ENCODE measurements at places on chromosomes 4 and X.

DNA sequence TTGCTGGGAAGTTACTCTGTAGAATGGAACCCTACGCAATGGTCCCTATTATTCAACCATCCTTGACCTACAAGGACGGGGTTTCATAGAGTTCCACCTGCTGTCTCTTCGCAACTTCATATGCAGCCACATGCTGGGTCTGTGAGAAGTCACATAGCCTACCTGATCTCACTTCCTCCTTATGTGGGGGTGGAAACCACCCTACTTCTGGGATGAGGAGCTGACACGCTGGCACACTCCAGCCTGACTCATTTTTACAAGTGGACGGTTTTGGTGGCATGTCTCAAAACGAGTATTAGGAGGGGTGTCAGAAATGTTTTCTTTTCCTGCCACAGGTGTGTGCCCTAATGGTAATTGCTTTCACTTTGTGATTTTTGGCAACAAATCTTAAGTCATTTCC is 36.8 kb upstream of the ARSD start:
- no peak for DNase-seq

GRCh38 chr4:133102612-133103409 is 46.3 kb upstream of the PCDH10 start:
- no peak for DNase-seq

- no peak for DNase-seq
Measured at GRCh38 chr4:5200513-5200912, 149.2 kb downstream of the STK32B start.

DNA sequence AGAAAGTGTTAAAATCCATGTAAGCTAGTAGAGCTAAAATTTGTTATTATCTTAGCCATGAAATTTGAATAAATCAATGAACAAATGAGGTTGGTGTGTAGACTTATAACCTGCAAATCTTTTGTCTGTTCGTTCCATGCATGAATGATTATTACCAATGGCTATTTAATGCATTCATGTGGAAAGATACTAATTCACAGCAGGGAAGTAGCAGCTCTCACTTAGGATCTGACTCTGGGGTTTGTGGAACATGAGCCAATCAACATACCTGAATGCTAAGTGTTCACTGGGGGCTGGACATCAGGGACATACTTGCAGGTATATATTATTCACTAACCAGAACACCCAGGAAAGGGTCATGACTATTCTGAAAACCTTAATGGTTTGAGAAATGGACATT is 444.1 kb downstream of the STIM2 start:
- DNase-seq, result no peak

GRCh38 chr4:87241336-87241735 is 20.9 kb upstream of the KLHL8 start:
- no peak for DNase-seq

All from activated T-cell treated with anti-CD3 and anti-CD28 coated beads, Interleukin-2, amount 50 U/mL, for 24 hours (primary cell).